ENCODE measurements at places on chromosomes 16 and 17.
A peak's percentile ranks its signal among the peaks of the same experiment; 100 is the strongest.

- DNase-seq, result no peak
Measured at GRCh38 chr17:65028545-65028843, 28.0 kb downstream of the GNA13 start.

GRCh38 chr17:8289103-8289397, 580 bp downstream of the RANGRF start:
- no peak for DNase-seq

- peak; percentile 84 for DNase-seq
Measured at GRCh38 chr17:8176197-8176940, at the start of gene TMEM107. TMEM107 (minus strand) TSS chr17:8176380; CDS start chr17:8176286, 94 bp downstream.

DNA sequence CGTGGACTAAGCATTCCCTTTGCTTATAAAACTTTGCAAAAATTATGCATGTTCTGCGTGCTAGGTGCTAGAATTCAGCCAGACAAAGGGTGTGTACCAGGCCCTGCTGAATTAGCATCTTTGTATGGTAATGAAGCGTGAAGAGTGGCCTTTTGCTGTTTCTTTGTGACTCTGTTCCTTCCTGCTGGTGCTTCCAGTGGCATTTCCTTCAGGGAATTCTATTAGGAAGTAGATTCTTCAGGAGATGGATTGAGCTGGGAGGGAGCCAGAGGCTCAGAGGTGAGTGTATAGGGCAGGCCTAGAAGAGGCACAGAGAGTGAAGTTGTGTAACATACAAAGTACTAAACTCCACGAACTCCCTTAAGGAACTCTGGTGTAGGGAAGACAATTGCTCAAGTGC, 73.9 kb upstream of the ASIC2 start:
- DNase-seq, result no peak

- no peak for DNase-seq
Measured at GRCh38 chr17:66746736-66747135, 88.2 kb upstream of the CACNG5 start.

GRCh38 chr16:67529582-67530012, 968 bp downstream of the RIPOR1 start:
- no peak for DNase-seq

GRCh38 chr17:70772761-70773160, 603.4 kb downstream of the KCNJ2 start:
- no peak for DNase-seq

GRCh38 chr16:29154088-29154487, 169.2 kb downstream of the LAT start:
- no peak for DNase-seq

DNA sequence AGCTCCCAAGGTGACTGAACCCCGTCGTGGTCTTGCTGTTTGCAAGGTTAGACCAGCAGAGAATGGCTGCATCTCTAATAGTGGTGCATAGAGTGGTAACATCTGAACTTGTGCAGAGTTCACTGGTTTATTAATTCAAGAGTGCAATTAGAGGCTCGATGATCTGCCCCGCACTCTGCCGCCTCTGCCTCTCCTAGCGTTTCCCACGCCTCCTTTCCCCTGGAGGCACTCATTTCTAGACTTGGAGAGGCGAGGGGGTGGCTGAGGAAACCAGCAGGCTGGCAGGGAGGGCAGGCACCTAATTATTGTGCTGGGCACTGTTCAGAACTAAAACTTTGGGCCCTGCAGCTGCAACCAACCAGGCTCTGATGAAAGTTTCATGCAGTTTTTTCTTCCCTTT, 363.5 kb upstream of the EEF2KMT start:
- no peak for DNase-seq

GRCh38 chr16:46884513-46885293, 541 bp downstream of the GPT2 start:
- DNase-seq, result peak; percentile 37

GRCh38 chr17:10266296-10266876, 68.0 kb upstream of the GAS7 start:
- DNase-seq, result no peak

DNA sequence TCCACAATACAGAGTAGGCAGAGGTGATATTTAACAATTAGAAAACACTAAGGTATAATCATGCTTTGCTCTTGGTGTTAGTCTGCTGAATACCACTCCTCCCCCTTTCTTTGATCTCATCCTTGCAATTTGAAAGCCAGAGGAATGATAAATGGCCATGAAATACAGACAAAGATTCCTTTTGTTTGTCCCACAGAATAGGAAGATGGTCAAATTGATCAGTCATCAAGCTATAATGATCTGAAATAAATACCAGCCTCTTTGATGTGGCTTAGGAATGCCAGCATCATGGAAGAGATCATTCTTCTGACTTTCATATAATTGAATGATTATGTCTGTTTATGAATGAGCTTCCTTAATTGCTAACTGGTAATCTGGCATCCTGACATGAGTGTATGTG, 1541.7 kb upstream of the CDH8 start:
- DNase-seq, result no peak
